ENCODE measurements at places on chromosomes 2 and 18.

DNA sequence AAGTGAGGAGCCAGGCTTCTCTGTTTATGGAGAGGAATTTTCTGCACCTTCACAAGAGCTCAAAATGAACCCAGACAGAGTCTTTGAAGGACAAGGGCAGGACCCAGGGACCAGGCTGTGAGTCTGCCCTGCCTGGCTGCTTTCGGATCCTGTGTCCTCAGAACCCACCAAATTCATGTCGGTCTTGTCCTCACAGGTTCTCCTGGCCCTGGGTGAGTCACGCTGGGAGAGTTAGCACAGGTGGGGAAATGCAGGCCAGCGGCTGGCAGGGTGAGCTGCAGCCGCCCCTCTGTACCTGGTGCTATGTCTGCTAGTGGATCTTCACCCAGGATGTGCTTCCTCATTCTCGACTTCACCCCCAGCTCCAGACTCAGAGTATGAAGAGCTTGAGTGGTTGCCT is 35.8 kb upstream of the TPO start:
- no peak for DNase-seq

- DNase-seq = no peak
Measured at GRCh38 chr2:49278141-49278540, 123.8 kb upstream of the FSHR start.

DNA sequence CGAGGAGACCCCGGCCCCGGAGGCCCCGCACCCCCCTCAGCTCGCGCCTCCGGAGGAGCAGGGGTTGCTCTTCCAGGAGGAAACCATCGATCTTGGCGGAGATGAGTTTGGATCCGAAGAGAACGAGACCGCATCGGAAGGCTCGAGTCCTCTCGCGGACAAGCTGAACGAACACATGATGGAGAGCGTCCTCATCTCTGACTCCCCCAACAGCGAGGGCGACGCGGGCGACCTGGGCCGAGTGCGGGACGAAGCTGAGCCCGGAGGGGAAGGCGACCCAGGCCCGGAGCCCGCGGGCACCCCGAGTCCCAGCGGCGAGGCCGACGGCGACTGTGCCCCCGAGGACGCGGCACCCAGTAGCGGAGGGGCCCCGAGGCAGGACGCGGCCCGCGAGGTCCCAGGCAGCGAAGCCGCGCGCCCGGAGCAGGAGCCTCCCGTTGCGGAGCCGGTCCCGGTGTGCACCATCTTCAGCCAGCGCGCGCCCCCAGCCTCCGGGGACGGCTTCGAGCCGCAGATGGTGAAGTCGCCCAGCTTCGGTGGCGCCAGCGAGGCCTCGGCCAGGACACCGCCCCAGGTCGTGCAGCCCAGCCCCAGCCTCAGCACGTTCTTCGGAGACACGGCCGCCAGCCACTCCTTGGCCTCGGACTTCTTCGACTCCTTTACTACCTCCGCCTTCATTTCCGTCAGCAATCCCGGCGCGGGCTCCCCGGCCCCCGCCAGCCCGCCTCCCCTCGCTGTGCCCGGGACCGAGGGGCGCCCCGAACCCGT is 8.3 kb downstream of the TRAPPC12 start:
- DNase-seq = no peak

DNA sequence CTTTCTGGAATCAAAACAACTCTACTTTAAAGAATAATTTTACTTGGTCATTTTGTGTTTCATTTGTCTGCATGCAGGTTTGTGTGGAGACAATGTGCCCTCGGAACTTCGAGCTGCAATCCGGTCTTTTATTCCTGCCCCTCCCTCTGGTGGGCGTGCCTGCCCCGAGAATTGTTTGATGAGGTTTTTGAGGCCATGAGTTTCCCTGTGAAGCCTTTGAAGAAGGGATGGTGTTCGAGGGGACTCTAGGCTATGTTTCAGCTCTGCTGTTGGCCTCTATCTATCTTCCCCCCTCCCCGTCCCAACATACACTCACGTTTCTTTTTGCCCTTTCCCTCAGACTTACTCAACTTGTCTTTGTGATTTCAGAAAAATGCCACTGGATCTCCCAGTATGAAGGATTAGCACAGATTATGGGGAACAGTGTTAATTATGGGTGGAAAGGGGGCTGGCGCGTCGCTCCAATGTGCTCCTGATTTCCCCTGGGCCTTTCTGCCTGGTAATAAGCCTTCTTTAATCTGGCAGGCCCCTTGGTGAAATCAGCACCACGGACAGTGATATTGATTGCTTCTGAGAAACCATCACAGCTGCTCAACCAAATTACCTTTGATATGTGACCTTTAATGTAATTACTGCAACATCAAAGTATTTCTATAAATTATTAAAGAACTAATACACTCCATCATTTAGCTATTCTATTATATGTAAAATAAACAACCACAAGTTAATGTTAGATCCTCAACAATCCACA is 82.2 kb downstream of the CELF4 start:
- DNase-seq = no peak

- DNase-seq = peak; percentile 54
Measured at GRCh38 chr2:216082117-216082711, 495 bp downstream of the TMEM169 start.

- DNase-seq = peak; percentile 39
Measured at GRCh38 chr2:17589406-17590035, 49.0 kb downstream of the VSNL1 start.

GRCh38 chr18:75114231-75114764 is 94.6 kb downstream of the PTGR3 start:
- DNase-seq = peak; percentile 13

GRCh38 chr2:114185501-114185900 is 256.9 kb upstream of the DPP10 start:
- DNase-seq = no peak

DNA sequence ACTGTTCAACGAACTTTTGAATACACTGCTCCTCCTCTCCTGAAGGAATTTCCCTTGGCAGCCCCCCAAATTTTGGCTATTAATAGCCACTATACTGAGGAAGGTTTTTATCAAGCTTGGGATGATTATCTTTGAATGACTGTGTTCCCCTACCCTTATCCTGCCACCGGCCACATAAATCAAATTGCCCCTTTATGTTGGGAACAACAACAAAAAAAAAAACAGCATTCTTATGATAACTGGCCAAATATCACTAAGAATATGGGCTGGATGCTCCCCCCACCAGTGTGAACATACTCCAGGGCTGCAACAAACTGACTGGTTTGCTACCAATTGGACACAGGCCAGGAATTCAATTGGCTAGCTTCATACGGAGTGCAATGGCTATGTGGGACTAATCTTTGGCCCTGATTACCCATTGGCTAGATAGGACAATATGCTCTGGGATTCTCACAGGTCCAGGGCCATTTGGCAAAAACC is 20.6 kb downstream of the DUSP11 start:
- DNase-seq = no peak

DNA sequence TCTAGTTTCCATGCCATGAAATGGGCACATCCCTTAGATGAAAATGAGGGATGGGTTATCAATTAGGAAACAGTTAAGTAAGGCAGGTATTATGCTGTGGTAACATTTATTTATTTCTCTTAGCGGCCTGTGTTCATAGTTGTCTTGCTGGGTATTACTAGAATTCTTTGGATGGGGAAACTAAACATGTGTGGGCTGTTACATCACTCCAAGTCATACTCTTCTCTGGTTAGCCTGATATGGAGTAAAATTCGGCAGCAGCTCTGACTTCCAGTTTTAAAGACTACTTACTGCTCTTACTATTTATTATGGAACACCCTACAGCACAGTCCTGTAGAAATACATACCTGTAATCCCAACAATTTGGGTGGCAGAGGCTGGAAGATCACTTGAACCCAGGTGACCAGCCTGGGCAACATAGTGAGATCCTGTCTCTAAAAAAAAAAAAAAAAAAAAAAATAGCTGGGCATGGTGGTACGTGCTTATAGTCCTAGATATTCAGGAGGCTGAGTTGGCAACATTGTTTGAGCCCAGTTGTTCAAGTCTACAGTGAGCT is 33.1 kb upstream of the RASGRP3 start:
- no peak for DNase-seq

GRCh38 chr18:55491616-55492015 is 96.4 kb downstream of the TCF4 start:
- no peak for DNase-seq

DNA sequence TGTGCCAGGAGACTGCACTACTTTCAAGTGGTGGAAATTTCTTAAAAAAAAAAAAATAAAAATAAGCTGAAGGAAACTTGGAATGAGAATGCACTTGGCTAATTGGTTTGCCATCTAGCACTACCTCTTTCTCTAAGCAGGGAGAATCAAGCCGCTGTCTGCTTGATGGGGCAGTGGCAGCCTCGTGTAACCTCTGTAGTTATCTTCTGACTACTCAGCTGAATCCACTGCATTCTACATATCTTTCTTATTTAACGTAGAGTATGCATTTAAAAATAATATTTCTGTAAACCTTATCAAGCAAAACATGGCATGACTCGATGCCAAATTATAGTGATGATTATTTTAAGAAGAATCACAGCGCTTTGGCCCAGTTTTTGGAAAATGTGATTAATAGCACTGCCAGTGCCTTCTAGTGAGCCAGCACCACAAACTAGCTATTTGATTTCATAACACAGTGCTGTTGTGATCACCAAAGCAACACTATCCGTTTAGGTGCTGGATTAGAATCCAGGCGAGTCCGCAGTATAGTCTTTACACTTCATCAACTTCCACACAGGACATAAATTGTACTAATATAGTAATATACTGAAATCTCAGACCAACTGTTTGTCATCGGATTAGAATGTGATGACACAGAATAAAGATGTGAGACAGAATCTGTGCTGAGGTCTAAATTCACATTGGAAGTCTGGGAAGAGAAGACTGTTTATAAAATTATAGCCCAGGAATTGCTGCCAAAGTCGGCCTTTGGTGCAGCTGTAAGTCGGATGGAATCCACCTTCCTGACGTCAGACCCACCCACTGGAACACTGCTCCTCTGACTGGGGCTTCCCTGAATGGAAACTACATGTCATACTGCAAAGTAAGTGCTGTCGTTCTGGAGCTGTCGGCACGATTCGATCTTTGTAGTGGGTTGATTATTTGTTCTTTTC is 136.5 kb upstream of the ETAA1 start:
- DNase-seq = no peak

- no peak for DNase-seq
Measured at GRCh38 chr2:56448403-56449001, 264.7 kb downstream of the CCDC85A start.

- DNase-seq = no peak
Measured at GRCh38 chr18:11110509-11110908, 38.9 kb downstream of the PIEZO2 start.

GRCh38 chr2:176424746-176425145 is 155.5 kb downstream of the MTX2 start:
- no peak for DNase-seq

DNA sequence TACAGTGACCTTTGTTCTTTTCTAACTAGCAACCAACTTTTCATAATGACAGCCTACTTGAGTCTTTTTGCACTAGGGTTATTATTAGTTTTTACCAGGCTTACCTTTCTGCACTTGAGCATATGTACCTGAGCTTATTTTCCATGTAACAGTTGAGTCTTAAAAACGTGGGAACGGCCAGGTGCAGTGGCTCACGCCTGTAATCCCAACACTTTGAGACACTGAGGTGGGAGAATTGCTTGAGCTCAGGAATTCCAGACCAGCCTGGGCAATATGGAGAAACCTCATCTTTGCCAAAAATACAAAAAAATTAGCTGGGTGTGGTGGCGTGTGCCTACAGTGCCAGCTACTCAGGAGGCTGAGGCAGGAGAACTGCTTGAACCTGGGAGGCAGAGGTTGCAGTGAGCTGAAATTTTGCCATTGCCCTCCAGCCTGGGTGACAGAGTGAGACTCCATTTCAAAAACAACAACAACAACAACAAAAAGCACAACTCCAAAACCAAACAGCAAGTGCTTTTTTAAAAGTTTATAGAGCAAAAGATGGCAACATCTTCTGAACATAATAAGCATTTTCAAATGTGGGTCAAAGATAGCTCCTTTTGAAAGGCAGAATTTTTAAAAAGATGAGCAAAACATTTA is 57.1 kb upstream of the CD28 start:
- no peak for DNase-seq

GRCh38 chr18:30828700-30829099 is 213.8 kb downstream of the DSC3 start:
- DNase-seq = no peak

GRCh38 chr2:109440499-109441156 is 173.1 kb downstream of the SEPTIN10 start:
- DNase-seq = no peak

DNA sequence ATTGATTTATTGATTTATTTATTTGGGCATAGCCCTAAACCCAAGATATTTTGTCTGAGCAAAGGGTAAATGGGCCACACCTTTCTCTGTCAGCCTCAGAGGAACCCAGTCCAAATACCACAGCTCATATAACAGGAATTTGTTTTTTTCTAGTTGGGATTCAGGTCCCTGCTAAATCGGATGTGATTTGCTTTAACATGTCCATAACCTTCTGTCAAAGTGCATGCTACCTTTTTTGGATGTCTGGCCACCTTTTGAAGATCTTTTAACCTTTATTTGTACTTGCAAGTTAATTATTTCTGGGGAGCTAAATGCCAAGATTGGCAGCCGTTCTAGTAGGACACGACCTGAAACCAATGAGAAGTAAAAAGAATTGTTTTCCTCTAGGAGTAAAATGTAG is 303.2 kb upstream of the UBE2E3 start:
- DNase-seq = no peak

DNA sequence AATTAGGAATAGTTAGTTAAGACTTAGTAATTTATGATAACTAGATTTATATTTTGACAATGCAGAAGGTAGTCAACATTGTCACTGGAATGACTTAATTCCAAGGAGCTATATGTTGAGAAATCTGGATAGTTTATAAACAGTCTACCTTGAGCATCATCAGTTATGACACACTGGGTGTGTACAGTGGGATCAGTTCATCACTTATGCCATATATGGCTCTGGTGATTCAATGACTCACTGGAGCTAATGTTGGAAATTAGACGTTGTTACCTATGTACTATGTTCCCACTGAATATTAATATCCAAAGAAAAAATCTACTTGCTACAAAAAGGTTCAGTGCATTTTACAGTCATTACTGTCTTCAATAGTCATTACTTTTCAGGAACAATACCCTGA is 34.0 kb upstream of the ITPRID2 start:
- DNase-seq = no peak

GRCh38 chr2:88563129-88563528 is 64.1 kb downstream of the EIF2AK3 start:
- DNase-seq = no peak

DNA sequence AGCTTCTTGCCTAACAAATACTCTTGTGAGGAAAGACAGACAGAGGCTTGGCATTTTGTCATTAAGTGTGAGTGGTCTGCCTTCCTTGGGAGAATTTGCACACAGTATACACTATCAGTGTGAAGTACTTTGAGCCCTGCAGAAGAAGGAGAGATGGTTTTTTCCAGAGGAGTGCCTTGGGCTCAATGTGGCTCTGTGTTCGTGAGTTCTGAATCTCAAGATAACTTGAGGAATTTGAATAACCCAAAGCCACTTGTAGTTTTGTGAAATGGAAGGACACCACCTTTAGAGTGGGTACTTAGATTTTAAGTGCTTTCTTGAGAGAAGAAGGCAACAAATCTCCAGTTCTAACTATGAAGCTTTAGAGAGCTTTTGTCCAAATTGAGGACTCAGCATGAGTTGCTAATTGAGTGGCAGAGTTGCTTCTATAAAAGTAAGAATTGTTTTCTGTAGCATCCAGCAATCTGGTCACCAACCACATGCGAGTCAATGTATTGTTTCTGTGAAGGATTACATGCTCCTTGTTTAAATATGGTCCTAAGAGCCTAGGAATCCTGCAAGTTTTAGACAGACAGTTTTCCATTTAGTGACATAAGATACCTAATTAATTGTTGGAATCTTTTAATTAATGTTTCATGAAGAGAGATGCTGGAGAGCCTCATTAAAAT is 68.3 kb downstream of the BABAM2 start:
- DNase-seq = no peak
